ENCODE measurements at places on chromosomes 4 and X.
A peak's percentile ranks its signal among the peaks of the same experiment; 100 is the strongest.

DNA sequence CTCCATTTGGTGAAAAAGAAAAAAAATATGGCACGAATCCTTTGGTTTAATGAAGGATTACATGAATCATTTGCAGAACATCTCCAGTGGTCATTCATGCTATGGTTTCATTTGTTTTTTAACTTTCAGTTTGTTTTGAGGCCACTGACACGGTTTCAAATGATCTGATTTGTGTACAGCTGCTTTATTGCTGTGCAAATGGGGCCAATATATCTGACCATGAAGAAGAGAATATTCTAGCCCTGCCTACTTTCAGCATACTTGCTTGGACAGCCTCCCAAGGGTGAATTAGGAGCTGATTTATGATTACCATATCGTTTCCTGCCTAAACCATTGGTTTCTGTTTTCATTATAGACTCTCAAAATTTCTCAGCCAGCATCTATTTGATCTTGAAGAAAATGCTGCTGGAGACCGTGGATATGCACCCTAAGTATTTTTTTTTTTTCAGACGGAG lies 30.7 kb downstream of the SPARCL1 start:
- DNase-seq: no peak

- peak; percentile 66 for DNase-seq
Measured at GRCh38 chr4:153513596-153513995, 47.4 kb downstream of the TMEM131L start.

GRCh38 chrX:72079607-72080006 lies 52.1 kb downstream of the RTL5 start:
- no peak for DNase-seq

DNA sequence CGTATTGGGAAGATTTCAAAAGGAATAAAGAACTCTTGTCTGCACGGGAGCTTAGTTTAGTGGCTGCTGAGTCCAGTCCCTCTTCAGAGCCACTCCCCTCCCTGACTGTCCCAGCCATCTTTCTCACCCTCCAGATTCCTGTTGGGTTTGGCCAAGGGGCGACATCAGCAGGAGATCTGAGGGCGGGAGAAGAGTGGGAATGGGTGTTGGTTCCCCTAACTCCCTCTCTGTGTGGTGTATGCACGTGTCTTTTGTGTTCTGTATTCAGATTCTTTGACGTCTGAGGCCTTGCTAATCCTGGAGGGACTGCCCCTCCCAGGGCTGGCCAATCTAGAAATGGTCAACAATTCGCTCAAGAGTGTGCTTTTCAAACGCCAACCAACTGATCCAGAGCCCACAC lies 37.4 kb downstream of the CYTL1 start:
- no peak for DNase-seq

- no peak for DNase-seq
Measured at GRCh38 chr4:110735686-110736085, 112.8 kb upstream of the PITX2 start.

DNA sequence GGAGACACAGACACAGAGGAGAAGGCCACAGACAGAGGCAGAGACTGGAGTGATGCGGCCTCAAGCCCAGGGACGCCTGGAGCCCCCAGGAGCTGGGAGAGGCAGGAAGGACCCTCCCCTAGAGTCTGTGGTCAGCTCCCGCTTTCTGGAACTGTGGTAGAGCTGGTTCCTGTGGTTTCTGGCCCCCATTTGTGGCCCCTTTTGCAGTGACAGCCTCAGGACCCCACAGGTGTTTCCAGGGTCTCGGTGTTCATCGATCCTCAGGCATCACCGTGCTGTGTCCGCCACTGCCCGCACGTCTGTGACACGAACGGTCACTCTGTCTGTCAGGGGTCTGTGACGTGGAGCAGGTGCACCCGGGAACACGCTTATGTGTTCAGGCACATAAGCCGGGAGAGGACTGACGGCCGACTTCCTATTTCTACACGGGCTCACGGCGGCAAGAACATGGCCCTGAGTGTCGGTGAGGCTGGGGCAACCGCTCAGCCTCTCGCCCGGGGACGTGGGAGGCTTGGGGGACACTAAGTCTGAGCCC lies 7.9 kb downstream of the GTPBP6 start:
- no peak for DNase-seq

All from choroid plexus epithelial cell (primary cell).